Uterus (tissue), 4 donors: ENCODE measurements at places on chromosomes 16 and 17. TPM values are rescaled to one million over a fixed set of nuclear protein-coding genes. Genes with fewer than 3 reads are reported as not detected.

- no peaks in the 10 kb centered on the region for H3K27me3 ChIP-seq
- no peak overlapping the region for H3K27ac ChIP-seq
- H3K4me1 ChIP-seq, result no peaks in the 10 kb centered on the region
- no peak for DNase-seq
- H3K4me3 ChIP-seq, result no peak overlapping the region
Measured at GRCh38 chr17:61000911-61001310, 323.3 kb downstream of the BCAS3 start.

- H3K4me3 ChIP-seq, result no peak overlapping the region
- H3K36me3 ChIP-seq, result no peaks in the 10 kb centered on the region
- no peaks in the 10 kb centered on the region for H3K4me1 ChIP-seq
- no peak overlapping the region for H3K27ac ChIP-seq
- no peaks in the 10 kb centered on the region for H3K27me3 ChIP-seq
- no peak for DNase-seq
Measured at GRCh38 chr17:33967608-33968349, 287.3 kb upstream of the CCL2 start.

GRCh38 chr17:69050999-69051775 lies 9.5 kb downstream of the ABCA9 start:
- H3K4me3 ChIP-seq, result no peak overlapping the region
- H3K27me3 ChIP-seq, result no peaks in the 10 kb centered on the region
- no peaks in the 10 kb centered on the region for H3K4me1 ChIP-seq
- peak overlapping the region; percentile 30 for H3K27ac ChIP-seq

The EPX gene
- total RNA-seq, result not detected

DNA sequence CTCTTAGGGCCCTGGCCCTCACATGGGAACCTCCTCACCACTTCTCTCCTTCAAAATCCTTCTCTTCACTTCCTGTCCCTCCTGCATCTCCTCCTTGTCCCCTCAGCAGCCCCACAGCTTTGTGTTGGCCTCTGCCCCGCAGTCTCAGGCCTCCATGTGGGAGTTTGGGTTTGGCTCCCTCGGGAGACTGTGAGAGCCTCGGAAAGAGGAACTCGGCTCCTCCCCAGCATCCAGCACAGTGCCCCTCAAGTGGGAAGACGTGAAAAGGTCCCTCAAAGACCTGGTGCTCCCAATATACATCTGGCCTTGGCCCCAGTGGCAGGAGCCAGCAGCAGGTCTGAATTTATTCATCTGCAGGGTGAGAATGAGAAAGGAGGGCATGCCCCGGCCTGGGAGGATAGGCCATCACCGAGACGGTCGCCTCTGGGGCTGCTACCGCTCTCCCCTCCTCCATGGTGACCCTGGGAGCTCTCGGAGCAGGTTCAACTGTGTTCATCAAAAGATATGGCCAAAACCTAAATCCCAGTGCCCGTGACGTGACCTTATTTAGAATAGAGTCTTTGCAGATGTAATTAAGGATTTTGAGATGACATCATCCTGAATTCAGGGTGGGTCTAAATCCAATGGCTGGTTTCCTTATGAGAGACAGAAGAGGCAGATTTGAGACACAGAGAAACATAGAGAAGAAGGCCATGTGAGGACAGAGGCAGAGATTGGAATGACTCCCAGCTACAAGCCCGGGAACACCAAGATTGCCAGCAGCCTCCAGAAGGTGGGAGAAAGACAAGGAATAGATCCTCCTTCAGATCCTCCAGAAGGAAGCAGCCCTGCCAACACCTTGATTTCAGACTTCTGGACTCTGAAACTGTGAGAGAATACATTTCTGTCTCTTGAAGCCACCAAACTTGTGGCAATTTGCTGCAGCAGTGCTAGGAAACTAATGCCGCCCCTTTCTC lies 135.1 kb downstream of the MRM1 start:
- no peak overlapping the region for H3K4me3 ChIP-seq
- H3K4me1 ChIP-seq, result no peaks in the 10 kb centered on the region

DNA sequence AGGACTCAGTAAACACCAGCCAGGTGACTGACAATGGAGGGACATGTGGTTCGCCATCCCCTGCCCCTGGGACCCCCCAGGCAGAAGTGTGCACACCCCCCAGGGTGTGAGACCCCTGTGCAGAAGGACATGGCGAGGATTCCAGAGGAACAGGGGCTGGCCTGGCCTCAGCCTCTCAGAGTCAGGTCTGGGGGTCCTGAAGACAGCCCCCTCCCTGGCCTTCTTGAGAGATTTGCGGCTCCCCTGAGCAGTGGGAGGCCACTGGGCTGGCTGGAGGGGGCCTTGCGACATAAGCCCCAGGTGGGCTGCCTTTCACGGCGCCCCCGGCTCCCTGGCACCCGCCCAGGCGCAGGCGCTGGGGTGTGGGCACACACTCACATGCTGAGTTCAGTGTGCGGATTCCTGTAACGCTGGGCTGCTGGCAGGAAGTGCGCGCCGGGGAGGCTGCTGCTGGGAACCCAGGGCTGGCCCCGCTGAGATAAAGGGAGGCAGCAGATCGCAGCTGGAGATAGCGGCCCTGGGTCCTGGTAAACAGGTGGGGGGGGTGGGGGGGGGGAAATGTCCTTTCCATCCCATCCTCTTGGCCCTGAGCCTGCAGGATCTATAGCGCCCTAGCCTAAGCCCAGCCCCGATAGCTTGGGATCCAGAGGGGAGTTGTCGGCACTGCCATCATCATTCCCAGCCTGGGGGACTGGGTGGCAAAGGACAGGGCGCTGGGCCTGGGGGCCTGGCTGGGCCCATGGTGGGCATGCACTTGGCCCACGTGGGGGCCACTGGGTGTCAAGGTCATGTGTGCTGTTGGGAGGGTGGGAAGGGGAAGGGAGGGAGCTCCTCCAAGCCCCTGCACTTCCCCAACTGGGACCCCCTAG lies 27.1 kb downstream of the TMEM235 start:
- no peaks in the 10 kb centered on the region for H3K27me3 ChIP-seq
- no peak for DNase-seq
- H3K36me3 ChIP-seq, result no peaks in the 10 kb centered on the region

- DNase-seq, result no peak
- H3K4me3 ChIP-seq, result no peak overlapping the region
- no peak overlapping the region for H3K27ac ChIP-seq
- no peaks in the 10 kb centered on the region for H3K36me3 ChIP-seq
Measured at GRCh38 chr16:23079675-23080301, 69.5 kb downstream of the USP31 start.

The TMEM238L gene
- total RNA-seq, result not detected

GRCh38 chr16:5590416-5590815 lies 492.8 kb upstream of the EEF2KMT start:
- H3K27ac ChIP-seq, result no peak overlapping the region

GRCh38 chr16:71626858-71627213 lies 852 bp downstream of the MARVELD3 start:
- H3K4me1 ChIP-seq, result no peaks in the 10 kb centered on the region
- H3K36me3 ChIP-seq, result no peaks in the 10 kb centered on the region
- no peak overlapping the region for H3K4me3 ChIP-seq
- no peak for DNase-seq
- peaks cover 16% of the 10 kb centered on the region for H3K27me3 ChIP-seq
- no peak overlapping the region for H3K27ac ChIP-seq

DNA sequence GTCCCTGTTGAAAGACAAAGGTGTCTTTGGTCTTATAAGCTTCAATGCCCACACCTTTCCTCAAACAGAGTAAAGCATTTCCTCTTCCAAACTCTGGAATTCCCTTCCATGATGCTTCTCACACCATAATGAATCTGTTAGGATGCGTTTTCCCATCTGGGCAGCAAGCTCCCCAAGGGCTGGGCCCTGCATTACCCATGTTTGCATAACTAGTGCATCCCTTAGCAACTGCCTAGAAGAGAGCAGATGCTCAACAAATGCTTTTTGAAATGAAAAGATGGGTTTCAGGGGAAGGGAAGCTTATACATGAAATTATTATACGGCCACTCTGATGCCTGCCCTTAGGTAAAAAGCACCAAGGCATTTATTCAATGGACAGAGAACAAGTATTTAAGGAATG lies 124.5 kb upstream of the CCL2 start:
- H3K27ac ChIP-seq, result no peak overlapping the region
- no peaks in the 10 kb centered on the region for H3K36me3 ChIP-seq
- no peak overlapping the region for H3K4me3 ChIP-seq
- H3K4me1 ChIP-seq, result no peaks in the 10 kb centered on the region
- H3K27me3 ChIP-seq, result no peaks in the 10 kb centered on the region
- no peak for DNase-seq

- no peak overlapping the region for H3K4me3 ChIP-seq
- no peaks in the 10 kb centered on the region for H3K4me1 ChIP-seq
- no peak overlapping the region for H3K27ac ChIP-seq
- DNase-seq, result no peak
Measured at GRCh38 chr17:38539386-38539785, 66.4 kb downstream of the SRCIN1 start.

DNA sequence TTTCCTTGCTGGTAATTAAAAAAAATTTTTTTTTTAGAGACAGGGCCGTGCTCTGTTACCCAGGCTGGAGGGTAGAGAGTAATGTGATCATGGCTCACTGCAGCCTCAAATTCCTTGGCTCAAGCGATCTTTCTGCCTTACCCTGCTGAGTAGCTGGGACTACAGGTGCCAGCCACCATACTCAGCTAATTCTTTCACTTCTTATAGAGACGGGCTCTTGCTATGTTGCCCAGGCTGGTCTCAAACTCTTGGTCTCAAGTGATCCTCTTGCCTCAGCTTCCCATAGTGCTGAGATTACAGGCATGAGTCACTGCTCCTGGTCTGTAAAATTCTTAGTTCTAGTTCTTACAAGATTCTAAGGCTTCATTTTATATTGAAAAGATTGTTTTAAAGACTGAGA lies 11.1 kb downstream of the SMIM36 start:
- no peaks in the 10 kb centered on the region for H3K4me1 ChIP-seq
- H3K36me3 ChIP-seq, result no peaks in the 10 kb centered on the region
- H3K27me3 ChIP-seq, result no peaks in the 10 kb centered on the region
- no peak overlapping the region for H3K4me3 ChIP-seq
- no peak for DNase-seq

GRCh38 chr17:37147301-37147812 lies 198.6 kb downstream of the AATF start:
- no peaks in the 10 kb centered on the region for H3K27me3 ChIP-seq
- H3K27ac ChIP-seq, result no peak overlapping the region
- no peak for DNase-seq
- no peaks in the 10 kb centered on the region for H3K36me3 ChIP-seq
- H3K4me1 ChIP-seq, result no peaks in the 10 kb centered on the region

- no peak for DNase-seq
- no peaks in the 10 kb centered on the region for H3K36me3 ChIP-seq
- H3K27ac ChIP-seq, result no peak overlapping the region
- no peaks in the 10 kb centered on the region for H3K27me3 ChIP-seq
Measured at GRCh38 chr16:1371054-1371978, 19.6 kb downstream of the GNPTG start.

DNA sequence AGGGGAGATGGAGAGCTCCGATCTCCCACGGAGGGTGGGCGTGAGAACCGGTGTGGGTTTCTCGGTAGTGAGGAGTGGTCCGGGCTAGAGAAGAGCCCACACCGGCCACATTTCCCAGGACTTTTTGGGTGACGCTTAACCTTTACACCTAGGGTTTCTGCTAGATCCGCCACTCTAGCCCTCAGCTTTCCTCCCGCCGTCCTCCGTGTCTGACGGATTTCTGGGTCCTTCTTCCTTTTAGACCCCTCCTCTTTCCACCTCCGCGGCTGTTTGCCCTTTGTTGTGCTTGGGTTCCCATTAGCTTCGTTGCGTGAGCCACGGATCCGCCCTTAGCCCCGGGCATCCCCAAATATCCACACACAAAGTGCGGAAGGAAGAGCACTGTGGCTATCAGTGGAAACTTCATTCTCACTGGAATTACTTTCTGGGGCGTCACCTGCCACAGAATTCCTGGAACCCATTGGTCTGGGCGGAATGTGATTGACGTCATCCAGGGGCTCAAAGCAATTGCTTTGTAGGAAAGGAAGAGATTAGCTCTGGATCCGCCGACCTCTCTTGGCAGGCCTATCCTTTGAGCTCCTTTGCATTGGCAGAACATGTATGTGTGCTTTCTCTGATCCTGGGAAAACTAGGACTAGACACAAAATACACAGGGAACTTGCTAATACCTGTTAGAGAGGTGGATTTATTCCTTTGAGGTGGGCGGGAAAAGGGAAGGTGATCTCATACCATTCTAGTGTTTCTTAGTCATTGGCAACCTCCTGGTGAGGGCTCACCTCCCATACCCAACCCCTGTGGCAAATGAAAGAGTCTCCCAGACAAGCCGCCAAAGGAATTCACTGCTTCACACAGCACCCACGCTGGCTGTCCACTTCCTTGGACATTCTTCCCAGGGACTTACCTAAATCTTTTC lies 654 bp downstream of the TNFAIP1 start:
- no peaks in the 10 kb centered on the region for H3K36me3 ChIP-seq
- H3K4me1 ChIP-seq, result peaks cover 6% of the 10 kb centered on the region
- no peaks in the 10 kb centered on the region for H3K27me3 ChIP-seq
- peak overlapping the region; percentile 89 for H3K27ac ChIP-seq
- peak; percentile 61 for DNase-seq
- H3K4me3 ChIP-seq, result peak overlapping the region; percentile 98

The KRT222 gene
- total RNA-seq, result 4.2 TPM

DNA sequence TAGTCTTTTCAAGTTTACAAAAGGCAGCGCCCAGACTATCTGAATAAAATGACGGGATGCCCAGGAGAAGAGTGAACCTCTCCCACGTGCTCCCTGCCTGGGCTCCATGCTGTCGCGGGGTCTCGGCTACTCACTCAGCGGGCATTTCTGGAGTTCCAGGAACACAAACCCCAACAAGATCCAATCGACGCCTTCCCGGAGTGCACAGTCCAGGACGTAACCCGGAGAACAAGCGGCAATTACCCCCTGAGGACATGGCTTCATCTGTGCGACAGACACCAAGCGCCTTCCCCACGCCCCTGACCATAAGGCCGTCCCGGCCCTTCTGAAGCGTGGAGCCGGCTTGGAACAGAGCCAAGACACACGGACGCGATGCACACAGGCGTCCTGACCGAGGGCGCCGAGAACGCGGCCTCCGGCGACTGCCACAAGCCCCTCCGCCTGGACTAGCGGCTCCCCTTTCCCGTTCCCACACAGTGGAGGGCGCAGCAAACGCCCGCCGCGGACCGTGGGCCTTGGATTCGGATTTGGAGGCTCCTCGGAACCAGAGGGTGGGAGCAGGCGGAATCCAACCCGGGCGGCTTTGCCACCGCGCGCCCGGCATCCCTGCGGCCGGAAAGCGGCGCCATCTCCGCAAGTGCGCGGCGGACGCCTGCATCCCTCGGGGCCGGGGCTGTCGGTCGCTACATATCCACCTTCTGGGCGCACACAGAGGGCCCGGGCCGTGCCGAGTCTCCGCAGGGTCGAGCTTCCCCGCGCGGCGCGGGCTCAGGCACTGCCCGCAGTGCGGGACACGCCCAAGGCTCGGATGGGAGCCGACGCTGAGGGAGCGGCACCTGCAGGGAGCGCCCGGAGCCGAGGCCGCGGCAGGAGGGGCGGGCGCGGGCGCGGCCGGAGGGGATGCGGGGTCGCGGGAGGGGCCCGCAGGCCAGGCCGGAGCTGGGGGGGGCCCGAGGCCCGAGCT lies 725 bp downstream of the ABCA3 start:
- H3K27me3 ChIP-seq, result no peaks in the 10 kb centered on the region
- H3K4me1 ChIP-seq, result no peaks in the 10 kb centered on the region
- peak overlapping the region; percentile 40 for H3K27ac ChIP-seq
- no peaks in the 10 kb centered on the region for H3K36me3 ChIP-seq
- peak; percentile 40 for DNase-seq

The SCGB1C2 gene
- not detected for total RNA-seq

- H3K36me3 ChIP-seq, result no peaks in the 10 kb centered on the region
- H3K27ac ChIP-seq, result no peak overlapping the region
- H3K4me3 ChIP-seq, result no peak overlapping the region
- no peaks in the 10 kb centered on the region for H3K27me3 ChIP-seq
Measured at GRCh38 chr16:85391769-85392583, 221.1 kb upstream of the GSE1 start.
